Cerebellum (tissue), 4 donors: ENCODE measurements at places on chromosomes 2 and 18. TPM values are rescaled to one million over a fixed set of nuclear protein-coding genes. Genes with fewer than 3 reads are reported as not detected.

The INPP5D gene
- total RNA-seq: 4.9 TPM

The ABHD1 gene
- 0.54 TPM for total RNA-seq

The CD8A gene
- total RNA-seq: 1.5 TPM

The CHRND gene
- 0.18 TPM for total RNA-seq

The REEP1 gene
- 75.8 TPM for total RNA-seq

The PARD6G gene
- 11.3 TPM for total RNA-seq

The TEKT4 gene
- total RNA-seq: 0.27 TPM

The ASPRV1 gene
- 5.6 TPM for total RNA-seq

The LYPD1 gene
- 81.1 TPM for total RNA-seq

The KCNIP3 gene
- 20.8 TPM for total RNA-seq

GRCh38 chr2:102358496-102358895 lies 2.9 kb downstream of the IL18R1 start:
- DNase-seq: no peak

- no peak for DNase-seq
Observed at GRCh38 chr2:240418311-240418710, 17.2 kb upstream of the GPC1 start.

DNA sequence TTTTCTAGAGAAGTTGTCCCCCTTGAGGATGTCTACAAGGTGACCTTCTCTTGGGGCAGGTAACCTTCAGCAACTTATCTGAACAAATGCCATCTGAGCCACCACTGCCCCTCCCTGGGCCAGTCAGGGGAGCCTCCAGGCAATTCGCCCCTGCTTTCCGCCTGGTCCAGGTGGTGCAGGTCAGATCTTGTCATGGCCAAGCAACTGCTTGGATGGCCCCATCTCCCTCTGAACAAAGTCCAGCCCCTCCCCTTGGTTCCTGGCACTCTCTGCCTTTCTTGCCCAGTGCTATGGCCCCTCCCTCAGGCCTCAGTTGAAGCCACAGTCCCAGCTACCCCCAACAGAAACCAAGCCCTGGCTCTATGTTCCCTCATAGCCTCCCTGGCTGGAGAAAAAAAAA lies 138.7 kb downstream of the ALPK2 start:
- no peak for DNase-seq

GRCh38 chr18:79970419-79971133 lies 6.1 kb downstream of the HSBP1L1 start:
- no peak for DNase-seq

- no peak for DNase-seq
Observed at GRCh38 chr2:55887351-55887750, 36.2 kb downstream of the EFEMP1 start.

GRCh38 chr2:213238753-213239495 lies 45.3 kb upstream of the SPAG16 start:
- no peak for DNase-seq

- DNase-seq: peak; percentile 65
Observed at GRCh38 chr2:28334527-28334894, 58.1 kb upstream of the FOSL2 start.

- no peak for DNase-seq
Observed at GRCh38 chr2:144963031-144963430, 443.1 kb upstream of the ZEB2 start.

DNA sequence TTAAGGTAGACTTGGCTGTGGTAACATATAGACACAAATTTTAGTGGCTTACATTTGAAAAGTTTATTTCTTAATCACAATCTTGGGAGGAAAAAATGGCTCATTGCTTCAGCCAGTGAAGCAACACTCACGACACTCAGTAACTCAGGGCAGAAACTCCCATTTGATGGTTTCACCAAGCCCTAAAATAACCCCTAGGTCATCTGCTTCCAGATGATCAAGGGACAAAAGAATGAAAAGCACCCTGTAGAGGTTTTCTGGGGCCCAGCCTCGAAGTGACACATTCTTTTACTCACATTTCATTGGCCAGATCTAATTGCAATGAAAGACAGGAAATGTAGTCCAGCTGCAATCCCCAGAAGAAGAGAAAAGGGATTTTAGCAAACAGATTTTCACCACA lies 275.9 kb downstream of the TMX3 start:
- no peak for DNase-seq

DNA sequence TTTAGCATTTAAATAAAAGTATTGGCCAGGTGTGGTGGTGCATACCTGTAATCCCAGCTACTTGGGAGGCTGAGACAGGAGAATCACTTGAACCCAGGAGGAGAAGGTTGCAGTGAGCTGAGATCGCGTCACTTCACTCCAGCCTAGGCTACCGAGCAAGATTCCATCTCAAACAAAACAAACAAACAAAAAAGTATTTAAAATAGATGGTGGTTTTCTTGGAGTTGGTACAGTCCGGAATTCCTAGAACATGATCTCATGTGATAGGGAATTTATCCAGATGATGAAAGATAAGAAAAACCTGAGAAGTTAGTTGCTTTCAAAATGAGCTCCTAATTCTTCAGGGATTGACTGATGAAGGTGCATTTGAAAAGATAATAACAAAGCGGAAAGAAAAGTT lies 62.0 kb downstream of the BIRC6 start:
- DNase-seq: no peak

GRCh38 chr18:74499633-74500032 lies 3.5 kb downstream of the CNDP2 start:
- no peak for DNase-seq

GRCh38 chr2:98252038-98252773 lies 94.0 kb upstream of the CNGA3 start:
- no peak for DNase-seq

- no peak for DNase-seq
Observed at GRCh38 chr2:152508446-152508845, 173.5 kb downstream of the FMNL2 start.

GRCh38 chr2:40458271-40458794 lies 6.4 kb upstream of the SLC8A1 start:
- DNase-seq: no peak

DNA sequence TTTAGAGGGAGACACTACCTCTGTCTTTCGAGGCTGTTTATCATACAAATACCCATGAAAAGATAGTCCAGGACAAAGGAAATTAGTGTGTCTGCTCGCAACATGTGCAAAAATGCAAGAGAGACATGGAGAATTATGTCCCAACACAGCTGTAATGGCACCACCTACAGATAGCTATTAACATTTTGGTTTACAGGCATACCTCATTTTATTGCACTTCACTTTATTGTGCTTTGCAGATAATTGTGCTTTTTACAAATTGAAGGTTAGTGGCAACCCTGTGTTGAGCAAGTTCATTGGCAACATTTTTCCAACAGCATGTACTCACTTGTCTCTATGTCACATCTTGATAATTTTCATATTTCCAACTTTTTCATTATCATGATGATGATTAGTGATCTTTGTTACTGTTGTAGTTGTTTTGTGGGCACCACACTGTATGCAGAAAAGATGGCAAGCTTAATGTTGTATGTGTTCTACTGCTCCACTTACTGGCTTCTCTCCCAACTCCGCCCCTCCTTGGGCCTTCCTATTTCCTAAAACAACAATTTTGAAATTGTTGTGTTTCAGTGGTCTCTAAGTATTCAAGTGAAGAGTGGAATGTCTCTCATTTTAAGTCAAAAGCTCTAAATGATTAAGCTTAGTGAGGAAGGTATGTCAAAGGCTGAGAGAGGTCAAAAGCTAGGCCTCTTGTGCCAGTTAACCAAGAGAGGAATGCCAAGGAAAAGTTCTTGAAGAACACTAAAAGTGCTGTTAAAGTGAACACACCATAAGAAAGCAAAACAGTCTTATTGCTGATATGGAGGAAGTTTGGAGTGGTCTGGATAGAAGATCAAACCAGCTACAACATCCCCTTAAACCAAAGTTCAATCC lies 52.0 kb downstream of the ANKRD12 start:
- DNase-seq: no peak

GRCh38 chr2:65495251-65495877 lies 63.0 kb upstream of the SPRED2 start:
- no peak for DNase-seq

DNA sequence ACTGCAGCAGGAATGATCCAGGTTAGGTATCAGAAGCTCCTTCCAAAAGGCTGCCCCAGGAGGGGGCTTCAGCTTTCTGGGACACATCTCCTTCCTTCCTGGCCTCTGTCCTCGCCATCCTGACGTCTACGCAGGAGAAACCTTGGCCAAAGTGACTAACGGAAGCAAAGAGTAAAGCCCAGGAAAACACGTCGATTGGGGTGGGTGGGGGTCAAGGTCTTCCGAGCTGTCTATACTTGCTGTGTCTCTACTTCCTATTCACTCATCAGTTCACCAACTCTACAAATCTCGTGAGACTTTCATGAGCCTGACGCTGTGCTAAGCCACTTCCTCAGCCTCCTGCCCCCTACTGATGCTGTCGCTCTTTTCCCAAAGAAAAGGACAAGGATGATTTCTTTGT lies 212.6 kb downstream of the TNS1 start:
- no peak for DNase-seq

DNA sequence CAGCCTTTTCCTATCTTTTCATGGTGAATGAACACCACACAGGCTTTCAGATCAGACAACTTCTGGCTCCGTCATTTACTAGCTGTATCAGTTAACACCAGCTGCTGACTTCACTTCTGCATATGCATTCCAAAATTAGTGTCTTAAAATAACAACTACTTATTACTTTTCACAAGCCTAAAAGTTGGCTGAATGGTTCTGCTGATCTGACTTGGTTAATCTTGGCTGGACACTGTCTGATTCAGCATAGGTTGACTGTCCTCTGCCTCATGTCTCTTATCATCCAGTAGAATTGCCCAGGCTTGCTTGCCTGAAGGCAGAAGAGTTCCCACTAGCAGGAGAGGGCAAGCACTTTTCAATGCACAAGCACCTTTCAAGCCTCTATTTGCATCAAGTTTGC lies 72.7 kb downstream of the MARCHF4 start:
- DNase-seq: no peak

DNA sequence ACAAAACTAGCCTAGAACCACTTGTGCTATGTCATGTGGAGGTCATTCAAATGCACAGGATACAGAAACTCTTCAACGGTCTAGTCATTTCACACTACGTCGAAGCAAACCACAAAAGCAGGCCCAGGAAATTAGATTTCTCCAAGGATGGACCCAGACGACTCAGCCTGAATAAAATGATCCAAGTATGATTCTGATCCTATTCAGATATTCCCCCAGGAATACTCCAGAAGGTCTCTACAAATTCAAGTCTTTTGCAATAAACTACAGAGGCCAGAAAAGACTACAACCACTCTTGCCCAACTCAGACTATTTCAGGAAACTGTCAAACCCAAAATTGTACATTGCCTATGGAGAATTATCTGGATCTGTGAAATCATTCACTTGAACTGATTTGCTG lies 422.5 kb downstream of the METTL4 start:
- no peak for DNase-seq

DNA sequence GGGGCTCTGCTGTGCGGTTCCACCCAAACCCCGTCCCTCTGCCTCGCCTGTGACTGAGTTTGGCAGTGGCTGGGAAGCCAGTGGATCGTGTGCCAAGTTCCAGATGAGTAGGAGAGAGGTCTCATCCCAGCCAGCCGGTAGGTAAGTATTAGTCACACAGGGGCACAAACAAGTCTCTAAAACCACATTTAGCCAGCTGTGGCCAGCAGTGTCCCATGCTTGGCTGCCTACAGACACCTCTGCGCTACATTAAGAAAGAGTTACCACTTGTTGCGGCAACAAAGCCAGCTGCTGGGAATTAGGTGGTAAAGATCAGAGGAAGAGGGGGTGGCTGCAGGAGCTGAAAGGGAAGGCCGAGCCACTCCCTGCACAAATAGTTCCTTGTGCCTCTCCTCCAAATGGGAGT lies 81.2 kb downstream of the GATA6 start:
- no peak for DNase-seq

DNA sequence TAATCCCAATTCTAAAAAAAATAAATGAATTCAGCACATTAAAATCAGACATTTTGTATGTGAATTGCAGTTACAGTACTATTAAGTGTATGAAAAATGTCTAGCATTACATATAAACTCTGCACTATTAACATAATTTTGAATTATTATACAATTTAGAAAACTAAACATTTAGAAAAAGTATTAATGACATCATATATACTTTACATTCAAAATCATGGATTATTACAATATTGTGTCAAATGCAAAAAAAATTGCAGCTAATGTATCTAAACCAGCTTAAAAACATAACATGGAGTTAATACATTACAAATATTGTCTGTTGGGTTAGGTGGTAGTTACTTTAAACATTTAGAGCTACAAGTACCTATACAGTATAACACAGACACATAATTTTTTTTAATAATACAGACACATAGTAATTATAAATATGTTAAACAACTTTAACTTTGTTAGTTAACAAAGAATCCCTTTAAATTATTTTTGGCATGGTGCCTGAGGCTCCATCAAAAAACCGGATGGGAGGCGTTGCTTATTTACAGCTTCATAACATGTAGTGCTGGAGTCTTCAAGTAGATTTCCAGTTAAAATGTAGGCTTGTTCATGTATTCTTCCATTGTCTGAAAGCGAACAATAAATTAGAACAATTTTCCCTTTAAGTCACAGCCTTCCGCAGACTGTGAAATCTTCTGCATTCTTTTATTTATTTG lies 79.1 kb downstream of the AP1S3 start:
- DNase-seq: no peak

DNA sequence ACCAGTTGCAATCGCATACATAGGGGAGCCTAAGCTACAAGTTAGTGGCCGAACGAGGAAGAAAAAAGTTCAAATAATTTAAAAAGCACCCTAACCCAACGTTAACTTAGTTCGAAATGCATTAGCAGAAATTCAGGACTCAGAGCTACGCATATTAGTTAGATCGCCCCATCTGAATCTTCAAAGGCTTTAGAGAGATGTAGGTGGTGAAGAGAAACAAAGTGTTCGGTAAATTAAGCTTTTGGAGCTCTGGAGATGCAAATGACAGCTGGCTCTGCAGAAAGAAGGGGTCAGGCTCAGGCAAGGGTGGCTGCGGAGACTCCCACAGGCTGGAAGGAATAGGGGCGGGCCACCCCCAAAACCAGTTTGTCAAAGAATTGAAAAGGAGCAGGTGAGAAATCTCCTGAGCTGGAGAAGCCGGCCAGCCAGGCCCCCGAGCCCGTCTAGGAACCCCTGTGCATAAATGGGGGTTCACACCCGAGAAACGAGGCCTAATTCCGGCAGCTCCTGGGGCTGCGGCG lies 621 bp downstream of the TXNL1 start:
- no peak for DNase-seq

GRCh38 chr18:77501266-77501665 lies 251.6 kb downstream of the GALR1 start:
- DNase-seq: no peak

DNA sequence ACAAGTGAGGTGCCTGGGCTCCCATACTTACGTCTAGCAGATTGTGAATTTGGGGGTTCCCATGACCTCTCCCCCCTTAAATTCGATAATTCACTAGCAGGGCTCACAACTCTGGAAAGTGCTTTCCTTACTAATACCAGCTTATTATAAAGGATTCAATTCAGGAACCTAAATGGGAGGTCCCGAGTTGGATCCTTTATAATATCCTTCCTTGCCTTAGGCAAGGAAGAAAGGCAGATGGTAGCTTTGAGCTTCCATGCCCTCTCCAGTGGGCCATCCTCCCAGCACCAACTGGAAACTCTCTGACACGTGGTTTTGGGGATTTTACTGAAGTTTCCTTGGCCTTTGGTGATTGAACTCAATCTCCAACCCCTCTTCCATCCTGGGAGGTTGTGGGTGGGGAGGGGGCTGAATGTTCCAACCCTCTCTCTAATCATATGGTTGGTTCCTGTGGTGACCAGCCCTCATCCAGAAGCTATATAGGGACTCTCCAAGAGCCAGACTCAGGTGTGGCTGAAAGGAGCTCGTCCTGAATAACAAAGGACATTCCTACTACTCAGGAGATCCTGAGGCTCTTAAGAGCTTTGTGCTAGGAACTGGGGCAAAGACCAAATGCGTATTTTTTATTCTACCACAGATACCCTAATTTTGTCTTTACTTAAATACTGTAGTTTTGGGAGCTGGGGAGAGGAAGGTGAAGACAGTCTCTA lies 62.2 kb downstream of the HAUS1 start:
- DNase-seq: no peak
